Left cardiac atrium (tissue), 4 donors: ENCODE measurements at places on chromosomes 5 and 9. TPM values are rescaled to one million over a fixed set of nuclear protein-coding genes. Genes with fewer than 3 reads are reported as not detected.
A peak's percentile ranks its signal among the peaks of the same experiment; 100 is the strongest.

- DNase-seq, result no peak
Observed at GRCh38 chr9:133169102-133169501, 5.4 kb upstream of the GBGT1 start.

- no peak for DNase-seq
Observed at GRCh38 chr5:72949481-72949880, 6.4 kb upstream of the FCHO2 start.

- DNase-seq, result no peak
Observed at GRCh38 chr9:111978616-111979015, 82.0 kb downstream of the UGCG start.

DNA sequence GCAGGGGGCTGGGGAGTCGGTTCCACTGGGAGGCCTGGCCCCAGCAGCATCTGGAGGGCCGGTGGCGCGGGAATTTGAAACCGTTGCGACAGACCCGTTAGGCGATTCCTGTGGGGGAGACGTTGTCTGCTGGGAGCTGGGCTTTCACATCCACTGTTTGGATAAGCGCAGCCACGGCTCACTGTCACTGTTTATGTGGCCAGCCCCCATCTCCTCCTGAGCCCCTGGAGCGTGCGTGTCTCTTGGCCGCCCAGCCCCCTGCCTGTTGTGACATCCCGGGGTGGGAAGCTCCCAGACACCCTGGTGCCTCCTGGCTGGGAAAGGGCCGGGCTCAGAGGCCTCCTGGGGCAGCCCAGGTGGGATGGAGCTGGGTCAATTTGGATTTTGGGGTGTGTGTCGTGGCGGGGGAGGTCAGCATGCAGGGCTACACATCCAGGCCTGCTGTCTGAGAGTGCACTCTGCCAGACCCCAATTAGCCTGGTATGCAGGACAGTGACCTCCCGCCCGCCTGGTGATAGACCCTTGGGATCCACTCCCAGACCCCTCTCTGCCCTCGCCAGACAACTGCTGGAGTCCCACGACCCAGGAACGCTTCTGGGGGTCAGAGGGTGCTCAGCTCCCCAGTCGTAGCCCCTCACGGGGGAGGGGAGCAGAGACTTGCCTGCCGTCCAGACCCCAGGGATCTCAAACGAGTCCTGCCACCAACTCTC is 62.0 kb upstream of the RNU6ATAC start:
- peak; percentile 21 for DNase-seq

DNA sequence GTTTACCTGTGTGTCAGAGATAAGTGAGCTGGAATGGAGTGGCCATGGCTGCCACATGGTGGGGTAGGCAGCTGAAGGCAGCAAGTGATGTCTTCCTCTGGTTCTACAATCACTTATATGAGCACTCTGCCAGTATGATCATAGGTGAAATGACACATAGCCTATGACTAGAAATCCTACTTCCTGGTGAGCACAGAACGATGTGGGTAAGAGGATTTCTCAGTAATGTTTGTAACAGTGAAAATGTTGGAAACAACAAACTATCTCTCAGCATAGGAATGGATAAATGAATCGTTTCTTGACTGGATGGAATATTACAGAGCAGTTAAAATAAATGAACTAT is 187.0 kb upstream of the S1PR3 start:
- DNase-seq, result no peak

DNA sequence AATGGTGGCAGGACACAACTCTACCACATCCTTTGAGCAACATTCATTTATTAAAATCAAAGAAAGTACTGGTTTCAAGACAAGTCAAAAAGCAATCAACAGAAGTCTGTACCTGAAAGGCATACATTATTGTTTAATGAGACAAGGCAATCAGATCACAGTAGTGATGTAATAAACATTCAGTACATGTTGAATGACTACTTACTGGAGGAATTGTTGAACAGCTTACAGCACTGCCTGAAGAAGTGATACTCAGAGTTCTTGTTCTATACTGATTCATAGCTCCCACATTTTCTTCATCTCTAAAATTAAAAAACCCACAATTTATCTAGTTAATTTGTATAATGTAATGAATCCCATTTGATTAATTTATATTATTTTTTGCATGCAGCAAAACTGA is 18.2 kb downstream of the RIOK2 start:
- no peak for DNase-seq

DNA sequence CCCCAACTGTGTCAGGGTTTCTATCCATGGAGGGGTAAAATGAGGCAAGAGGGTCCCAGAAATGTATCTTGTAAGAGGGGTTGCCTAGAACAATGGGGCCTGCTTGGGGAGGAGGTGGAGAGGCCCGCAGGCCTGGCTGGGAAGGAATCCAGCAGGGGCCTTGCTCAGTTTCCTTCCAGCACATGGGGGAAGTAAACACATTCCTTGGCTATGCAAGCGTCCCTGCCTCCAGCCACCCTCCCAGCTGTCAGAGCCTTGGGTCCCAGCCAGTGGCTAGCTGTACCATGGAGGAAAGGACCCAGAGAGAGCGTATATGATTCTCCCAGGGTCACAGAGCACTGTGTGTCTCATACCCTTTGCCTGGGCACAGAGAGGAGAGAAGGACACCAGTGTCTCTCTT is 71.1 kb upstream of the IL17B start:
- DNase-seq, result peak; percentile 84

GRCh38 chr5:36777105-36777757 is 99.3 kb upstream of the NIPBL start:
- no peak for DNase-seq

Gene ECSCR
- total RNA-seq, result 49.8 TPM

Gene ENG
- total RNA-seq, result 132 TPM

Gene FSTL4
- total RNA-seq, result not detected

Gene C5orf52
- not detected for total RNA-seq

Gene FRRS1L
- total RNA-seq, result 4.4 TPM
